ENCODE measurements at places on chromosomes 11 and 22.

DNA sequence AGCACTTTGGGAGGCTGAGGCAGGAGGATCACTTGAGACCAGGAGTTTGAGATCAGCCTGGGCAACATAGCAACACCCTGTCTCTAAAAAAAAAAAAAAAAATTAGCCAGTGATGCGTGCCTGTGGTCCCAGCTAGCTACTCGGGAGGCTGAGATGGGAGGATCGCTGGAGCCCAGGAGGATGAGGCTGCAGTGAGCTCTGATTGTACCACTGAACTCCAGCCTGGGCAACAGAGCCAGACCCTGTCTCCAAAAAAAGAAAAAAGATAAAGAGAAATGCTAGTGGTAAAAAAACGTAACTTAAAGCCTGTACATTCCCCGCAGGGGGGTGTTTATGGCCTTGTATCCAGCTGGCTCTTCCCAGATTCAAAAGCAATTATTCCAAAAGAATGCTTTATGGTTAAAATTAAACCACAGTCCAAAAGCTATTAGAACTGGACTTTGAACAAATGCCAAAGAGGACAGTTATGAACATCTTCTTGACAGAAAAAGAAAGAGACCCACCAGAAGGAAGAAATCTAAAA is 16.4 kb upstream of the SNX32 start:
- no peak for DNase-seq

- no peak for DNase-seq
These were observed 56.5 kb downstream of the MIAT start for GRCh38 chr22:26713823-26714449.

DNA sequence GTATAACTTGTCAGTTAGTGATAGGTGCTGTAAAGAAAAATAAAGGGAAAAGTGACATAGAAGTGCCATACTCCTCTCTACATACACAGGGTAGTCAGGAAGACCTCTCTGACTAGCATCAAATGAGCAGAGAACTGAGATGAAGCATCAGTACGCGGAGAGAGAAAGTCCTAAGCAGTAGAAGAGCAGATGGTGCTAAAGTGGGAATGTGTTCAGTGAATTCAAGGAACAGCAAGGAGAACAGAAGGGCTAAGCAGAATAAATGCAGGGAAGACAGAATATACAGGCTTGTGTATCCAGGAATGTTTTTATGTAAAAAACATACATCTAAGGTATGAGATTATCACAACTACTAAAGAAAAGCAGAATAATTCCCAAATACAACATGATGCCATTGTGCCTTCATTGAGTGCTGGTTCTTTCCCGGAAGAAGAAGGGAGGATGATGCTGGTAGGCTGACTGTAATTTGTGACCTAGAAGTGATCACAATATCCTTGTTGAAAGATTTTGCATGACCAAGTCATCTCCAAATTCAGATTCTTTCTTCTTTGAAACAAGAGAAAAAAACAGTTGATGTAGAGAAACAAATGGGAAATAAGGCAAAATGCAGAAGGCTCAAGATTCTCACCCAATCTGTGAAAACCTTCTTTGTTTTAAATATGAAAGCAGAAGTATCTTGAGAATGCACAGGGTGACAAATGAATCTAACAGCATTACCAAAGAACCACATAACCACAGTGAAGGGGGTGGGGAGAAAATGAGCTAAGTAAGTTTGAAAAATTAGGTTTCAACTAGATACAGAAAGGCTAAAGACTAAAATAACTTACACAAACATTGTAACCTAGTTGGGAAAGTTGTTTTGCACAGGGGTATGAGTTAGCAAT is 20.5 kb downstream of the MRE11 start:
- DNase-seq: no peak

DNA sequence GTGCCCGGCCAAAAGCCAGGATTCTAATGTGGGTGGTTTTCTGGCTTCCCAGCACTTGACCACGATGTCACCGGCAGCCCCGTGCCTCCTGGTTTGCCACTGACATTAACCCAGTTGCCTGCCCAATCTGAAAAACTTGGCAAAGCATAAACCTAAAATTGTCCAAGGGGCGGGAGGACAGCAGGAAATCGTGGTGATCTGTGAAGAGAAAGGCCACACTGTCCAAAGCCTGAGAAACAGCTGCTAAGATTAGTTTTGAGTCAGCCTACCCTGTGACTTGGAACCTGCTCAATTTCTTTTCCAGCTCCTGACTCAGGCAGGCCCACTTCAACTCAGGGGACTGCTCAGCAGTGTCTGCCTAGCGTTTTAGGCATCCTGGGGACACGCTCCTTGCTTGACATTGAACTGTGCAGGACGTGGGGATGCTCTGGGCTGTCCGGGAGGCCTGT is 8.2 kb upstream of the F2 start:
- no peak for DNase-seq

DNA sequence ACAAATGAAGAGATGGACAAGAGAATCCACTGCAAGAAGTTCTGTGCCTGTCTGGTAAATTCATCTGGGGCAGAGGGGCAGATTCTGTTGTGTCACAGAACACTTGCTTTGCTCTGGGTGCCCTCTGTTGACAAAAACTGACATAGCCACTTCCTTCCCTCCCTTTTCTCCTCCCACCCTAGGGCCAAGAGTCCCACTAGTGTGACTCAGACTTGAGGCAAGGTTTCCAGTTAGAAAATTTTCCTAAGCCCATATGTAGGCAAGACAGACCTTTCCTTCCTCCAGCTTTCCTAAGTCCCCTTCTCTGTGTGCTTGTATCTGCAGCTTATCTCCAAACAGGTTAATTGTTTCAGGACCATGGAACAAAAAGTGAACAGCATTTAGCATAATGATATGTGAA is 106.8 kb downstream of the RBFOX2 start:
- DNase-seq: peak; percentile 5

- no peak for DNase-seq
These were observed 527.5 kb downstream of the CNTN5 start for GRCh38 chr11:99548264-99548663.

- peak; percentile 61 for DNase-seq
These were observed 7.8 kb upstream of the L3MBTL2 start for GRCh38 chr22:41197038-41197972.

DNA sequence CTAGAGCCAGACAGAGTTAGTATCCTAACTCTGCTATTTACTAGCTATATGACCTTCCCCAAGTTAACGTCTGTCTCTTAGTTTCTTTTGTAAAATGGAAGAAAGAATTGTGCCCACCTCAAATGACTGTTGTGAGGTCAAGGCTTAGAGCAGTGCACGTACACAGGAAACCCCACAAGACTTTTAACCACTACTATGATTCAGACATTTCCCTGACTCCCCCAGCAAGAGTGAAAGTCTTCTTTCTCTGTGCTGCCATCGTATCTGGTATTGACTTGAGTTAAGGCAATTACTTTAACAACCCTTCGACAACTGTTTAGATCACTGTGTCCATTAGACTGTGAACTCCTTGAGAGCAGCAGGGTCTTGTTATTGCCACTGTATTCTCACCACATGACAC is 2.6 kb upstream of the OR52W1 start:
- no peak for DNase-seq

DNA sequence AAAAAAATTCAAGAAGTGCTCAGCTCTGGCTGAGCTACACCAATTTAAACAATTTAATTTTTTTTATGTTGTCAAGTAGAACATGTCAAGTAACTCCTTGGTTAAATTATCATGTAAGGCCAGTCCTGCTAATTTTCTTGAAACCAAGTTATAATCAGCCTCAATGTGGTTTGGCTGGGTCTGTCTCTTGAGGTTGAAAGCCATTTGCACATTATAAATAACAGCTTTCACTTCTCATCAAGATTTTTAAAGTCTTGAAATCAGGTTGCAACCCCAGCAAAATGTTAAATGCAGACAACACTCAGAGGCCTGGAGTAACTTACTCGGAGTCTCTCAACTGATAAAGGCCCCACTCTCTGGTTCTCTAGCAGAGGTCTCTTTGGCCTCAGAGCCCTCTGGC is 324.4 kb downstream of the BRD1 start:
- no peak for DNase-seq

DNA sequence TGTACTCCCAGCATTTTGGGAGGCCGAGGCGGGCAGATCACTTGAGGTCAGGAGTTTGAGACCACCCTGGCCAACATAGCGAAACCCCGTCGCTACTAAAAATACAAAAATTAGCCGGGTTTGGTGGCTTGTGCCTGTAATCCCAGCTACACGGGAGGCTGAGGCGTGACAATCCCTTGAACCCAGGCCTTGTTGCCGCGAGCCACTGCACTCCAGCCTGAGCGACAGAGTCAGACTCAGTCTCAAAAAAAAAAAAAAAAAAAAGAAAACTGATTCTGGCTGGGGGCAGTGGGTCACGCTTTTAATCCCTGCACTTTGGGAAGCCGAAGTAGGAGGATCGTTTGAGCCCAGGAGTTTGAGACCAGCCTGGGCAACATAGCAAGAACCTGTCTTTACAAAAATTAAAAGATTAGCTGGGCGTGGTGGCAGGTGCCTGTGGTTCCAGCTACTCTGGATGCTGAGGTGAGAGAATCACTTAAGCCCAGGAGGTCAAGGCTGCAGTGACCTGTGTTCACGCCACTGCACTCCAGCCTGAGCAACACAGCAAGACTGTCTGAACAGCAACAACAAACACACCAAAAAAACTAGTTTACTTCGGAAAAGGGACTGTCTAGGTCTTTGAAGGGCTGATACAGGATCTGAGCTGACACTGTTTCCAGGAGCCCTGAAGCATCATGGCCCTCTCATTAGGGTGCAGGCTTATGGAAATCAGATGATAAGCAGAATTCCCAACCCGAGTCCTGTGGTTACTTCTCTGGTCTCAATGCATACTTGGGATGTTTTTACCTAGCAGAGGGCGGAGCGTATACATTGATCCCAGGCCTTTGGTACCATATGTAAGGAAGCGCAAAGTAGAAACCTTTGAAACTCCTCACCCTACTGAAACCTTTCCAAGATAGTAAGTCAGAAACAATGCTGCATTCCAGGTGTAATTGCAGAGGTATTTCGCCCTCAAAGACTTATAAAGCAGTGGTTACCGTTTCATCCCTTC is 1.8 kb upstream of the CHKB start:
- no peak for DNase-seq

GRCh38 chr22:20783844-20784723 is 10.2 kb downstream of the SERPIND1 start:
- peak; percentile 11 for DNase-seq

DNA sequence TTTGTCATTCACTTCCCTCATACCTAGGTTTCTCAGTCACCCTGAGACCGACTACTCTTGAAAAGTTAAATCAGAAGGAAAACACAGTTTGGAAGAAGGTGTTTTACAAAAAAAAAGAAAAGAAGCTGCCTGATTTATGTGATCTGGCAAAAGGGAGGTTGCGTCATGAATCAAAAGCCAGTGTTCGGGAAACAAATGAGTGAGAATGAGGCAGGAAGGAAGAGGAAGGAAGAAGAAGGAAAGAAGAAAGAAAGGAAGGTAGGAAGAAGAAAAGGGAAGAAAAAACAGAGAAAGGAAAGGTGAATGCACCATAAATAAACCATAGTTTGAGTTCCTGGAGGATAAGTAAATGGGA is 314.6 kb downstream of the BLID start:
- no peak for DNase-seq

GRCh38 chr22:22025320-22026156 is 43.0 kb upstream of the TOP3B start:
- no peak for DNase-seq

GRCh38 chr22:24186352-24186740 is 5.1 kb downstream of the SUSD2 start:
- DNase-seq: no peak

Measured in stimulated activated CD8-positive, alpha-beta memory T cell treated with anti-CD3 and anti-CD28 coated beads, Interleukin-15, amount 100 ng/mL, for 1 hour (primary cell).